MCF 10A (cell line): ENCODE measurements at places on chromosomes 6 and 20. TPM values are rescaled to one million over a fixed set of nuclear protein-coding genes. Genes with fewer than 3 reads are reported as not detected.

The LYRM2 gene
- 41.1 and 43.8 TPM in 2 replicates for total RNA-seq

The POLR3F gene
- 11.2 and 15.1 TPM in 2 replicates for total RNA-seq

The SLC22A2 gene
- not detected in 2 replicates for total RNA-seq

The RTN4IP1 gene
- 6.2 and 6.5 TPM in 2 replicates for total RNA-seq

DNA sequence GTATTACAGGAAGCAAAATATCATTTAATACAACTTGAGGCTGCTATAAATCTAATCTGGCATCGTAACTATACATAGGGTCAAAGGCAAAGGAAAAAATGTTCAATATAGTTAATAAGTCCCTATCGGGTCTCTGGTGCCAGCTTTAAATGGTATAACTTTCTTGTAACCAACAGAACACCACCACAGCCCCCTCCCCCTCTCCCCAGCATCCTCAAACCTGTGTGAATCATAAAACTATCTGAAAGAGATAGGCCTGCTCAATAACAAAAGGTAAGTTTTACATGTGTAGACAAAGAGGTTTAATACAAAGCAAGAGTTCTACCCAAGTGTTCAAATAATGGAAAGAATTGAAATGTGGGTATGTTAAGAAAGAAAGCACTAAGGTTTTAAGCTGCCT is 12.2 kb downstream of the SMLR1 start:
- no peak overlapping the region for H3K4me3 ChIP-seq
- peaks cover 5% of the 10 kb centered on the region for H3K36me3 ChIP-seq
- H3K27me3 ChIP-seq = no peaks in the 10 kb centered on the region
- no peak overlapping the region for H3K27ac ChIP-seq

GRCh38 chr20:24773168-24773567 is 175.9 kb upstream of the CST7 start:
- no peaks in the 10 kb centered on the region for H3K36me3 ChIP-seq
- H3K27me3 ChIP-seq = no peaks in the 10 kb centered on the region
- no peak for DNase-seq
- no peaks in the 10 kb centered on the region for H3K4me1 ChIP-seq

DNA sequence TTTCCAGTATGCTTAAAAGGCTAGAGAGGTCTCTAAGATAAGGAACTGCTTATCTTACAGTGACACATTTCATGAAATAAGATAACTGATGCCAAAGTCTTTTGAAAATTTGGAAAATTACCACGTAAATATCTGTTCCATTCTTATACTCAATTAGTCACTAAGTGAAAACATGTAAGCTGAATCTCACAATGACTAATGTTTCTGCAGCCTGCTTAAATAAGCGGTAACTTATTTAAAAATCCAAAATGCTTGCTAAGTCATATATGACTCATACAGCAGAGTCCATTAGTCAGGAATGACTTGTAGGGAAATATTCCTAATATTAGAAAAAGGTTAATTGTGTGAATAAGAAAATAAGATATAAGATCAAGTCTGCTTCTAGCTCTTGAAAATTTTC is 27.8 kb upstream of the LGSN start:
- no peaks in the 10 kb centered on the region for H3K36me3 ChIP-seq
- H3K27me3 ChIP-seq = no peaks in the 10 kb centered on the region
- H3K4me3 ChIP-seq = no peak overlapping the region
- H3K4me1 ChIP-seq = peaks cover 13% of the 10 kb centered on the region
